ENCODE measurements at places on chromosomes 7 and 10.

GRCh38 chr10:58399410-58399809 lies 14.2 kb downstream of the TFAM start:
- DNase-seq, result peak; percentile 41

GRCh38 chr7:134619627-134620331 lies 26.9 kb upstream of the BPGM start:
- DNase-seq, result peak; percentile 80

DNA sequence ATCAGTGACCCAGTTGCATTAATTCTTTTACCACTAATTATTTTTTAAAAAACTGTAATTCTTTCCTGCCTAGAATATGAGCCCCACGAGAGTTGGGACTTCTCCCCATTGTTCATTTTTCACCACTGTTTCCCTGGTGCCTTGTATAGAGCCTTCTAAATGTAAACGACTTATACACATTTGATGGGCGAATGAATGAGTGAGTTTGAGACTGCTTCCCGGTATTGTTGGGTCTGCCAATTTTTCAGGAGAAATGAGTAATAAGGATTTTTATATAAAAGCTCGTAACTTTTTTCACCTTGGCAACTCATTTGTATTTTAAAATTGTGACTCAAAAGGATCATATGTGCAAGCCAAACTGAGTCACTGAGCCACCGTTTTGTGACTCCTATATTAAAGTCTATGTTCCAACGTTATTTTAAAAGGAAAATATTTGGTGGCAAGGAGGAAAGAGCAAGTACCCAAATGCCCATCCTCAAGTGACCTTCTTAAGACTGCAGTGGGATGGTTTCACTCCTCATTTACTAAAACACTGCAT lies 621.3 kb downstream of the KCNMA1 start:
- no peak for DNase-seq

DNA sequence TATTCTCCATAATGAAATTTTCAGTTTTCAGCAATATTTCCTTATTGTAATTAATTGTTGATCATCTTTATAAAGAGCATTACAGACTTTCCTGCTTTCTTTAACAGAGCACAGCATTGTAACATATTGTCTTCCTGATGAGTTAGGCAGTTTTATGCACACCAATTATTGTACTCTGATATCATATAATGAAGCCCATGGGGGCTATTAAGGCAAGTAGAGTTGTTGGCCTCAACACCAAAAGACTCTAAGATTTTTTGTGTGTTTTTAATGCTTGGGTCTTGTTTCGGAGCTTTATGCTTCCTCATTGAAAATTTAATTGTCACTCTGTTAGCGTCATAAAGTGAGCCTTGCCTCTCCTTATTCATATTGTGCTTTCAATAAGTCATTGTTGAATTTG lies 49.2 kb upstream of the ARID5B start:
- no peak for DNase-seq

- DNase-seq, result peak; percentile 89
These were observed 12.9 kb upstream of the DENND2A start for GRCh38 chr7:140653319-140654108.

DNA sequence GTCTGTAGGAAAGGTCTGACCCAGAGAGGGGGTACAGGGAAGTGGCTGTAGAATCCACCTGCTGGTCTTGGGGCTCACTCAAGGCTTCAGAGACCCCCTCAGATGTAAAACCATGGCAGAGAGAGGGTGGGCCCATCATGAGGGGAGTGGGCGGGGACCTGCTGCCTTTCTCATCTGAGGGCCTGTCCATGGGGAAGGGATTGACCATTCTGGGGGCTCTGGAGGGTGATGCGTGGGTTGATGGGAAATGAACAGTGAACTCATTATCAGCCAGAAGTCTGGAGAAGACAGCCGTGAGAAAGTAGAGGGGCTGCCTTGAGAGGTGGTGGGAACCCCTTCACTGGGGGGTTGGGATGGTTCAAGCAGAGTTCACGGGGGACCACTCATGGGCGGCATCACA lies 66.8 kb downstream of the MINDY4 start:
- DNase-seq, result no peak

DNA sequence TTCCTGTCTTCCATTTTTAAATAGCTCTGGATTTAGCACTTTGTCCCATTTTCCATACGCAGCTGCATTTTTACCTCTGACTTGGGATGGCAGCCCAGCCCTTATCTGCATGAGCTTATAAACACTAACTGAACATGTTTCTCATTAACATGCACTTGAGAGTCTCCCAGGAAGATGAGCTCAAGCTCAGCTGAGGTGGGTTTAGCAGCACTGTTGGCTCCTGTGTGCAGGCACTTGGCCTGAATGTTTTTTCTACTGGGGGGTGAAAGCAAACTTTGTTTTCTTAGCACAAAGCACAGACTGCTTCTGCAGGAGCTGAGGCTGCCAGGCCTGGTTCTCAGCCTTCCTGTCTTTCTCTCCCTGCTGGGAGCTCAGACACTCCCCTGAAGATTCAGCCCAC lies 1093.6 kb upstream of the AUTS2 start:
- no peak for DNase-seq

- no peak for DNase-seq
These were observed 24.5 kb downstream of the CUL1 start for GRCh38 chr7:148723166-148723559.

DNA sequence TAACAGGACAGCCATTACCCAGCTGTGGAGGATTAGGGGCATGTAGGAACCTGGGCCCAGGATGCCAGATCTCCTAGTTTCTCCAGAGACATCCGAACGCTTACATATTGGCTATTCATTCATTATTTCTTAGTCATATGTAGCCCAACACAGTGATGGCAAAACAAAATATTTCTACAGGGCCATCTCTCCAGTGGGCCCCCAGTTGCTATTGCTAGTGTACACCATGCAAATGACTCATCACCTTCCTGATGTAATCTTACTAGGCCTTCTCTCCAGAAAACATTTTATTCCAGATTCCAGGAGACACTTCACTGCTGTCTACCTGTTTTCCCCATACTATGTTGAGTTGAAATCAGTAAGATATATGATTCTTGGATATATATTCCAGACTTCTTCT lies 201.7 kb downstream of the PLXDC2 start:
- no peak for DNase-seq

- no peak for DNase-seq
These were observed 400.9 kb downstream of the SORCS3 start for GRCh38 chr10:105041956-105042355.

DNA sequence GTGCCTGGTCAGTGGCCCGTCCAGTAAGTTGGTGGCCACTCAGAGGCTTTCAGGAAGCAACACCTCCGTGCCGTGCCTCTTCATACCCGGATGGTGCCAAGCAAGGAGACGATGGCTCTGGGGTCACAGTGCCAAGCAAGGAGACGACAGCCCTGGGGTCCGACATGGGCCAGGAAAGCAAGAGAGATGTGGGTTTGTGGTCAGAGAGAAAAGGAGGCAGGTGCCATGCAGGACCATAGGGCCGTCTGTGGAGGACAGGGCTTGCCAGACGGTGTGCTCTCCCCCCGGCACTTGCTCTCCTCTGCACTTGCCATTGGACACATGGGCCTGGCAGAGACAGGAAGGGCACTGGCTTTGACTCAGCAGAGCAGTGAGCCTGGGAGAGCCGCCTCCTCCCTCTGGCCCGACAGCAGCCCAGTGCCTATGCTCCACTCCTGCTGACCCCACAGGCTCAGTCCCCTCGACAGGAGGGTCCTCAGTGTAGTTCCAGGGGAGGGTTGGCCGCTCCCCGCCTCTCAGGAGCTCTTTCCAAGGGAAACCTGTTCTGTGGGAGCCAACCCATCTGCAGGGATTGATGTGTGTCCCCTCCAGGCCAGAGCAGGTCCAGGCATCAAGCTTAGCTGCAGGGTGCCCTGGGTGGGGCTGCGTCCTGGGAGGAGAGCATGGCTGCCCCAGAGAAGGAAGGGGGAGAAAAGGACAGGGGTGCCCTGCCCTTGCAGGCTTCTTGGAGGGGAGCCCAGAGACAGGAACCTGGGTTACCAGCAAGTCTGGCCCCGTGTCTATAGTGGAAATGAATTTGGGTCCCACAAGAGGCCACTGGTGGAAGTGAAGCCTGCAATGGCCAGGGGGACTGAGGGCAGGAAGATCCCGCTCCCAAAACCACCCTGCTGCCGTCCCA lies 7.6 kb upstream of the CALML5 start:
- no peak for DNase-seq

DNA sequence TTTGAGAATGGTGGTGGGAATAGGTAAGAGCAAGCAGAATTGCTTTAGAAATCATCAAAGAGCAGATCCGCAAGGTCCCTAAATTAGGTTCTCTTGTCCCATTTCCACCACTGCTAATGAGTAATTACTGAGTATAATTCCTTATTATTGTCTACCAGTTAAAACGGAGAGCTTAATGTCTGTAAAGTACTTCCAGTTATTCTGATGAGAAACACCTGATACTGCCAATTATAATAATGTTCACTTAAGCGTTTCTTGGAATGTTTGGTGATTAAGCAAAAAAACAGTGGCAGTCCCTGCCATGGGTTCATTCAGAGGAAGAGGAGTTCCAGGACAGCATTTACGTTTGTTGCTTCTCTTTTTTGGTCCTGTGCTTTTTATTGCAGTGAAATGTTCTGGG lies 358.5 kb upstream of the GALNT17 start:
- DNase-seq, result no peak

DNA sequence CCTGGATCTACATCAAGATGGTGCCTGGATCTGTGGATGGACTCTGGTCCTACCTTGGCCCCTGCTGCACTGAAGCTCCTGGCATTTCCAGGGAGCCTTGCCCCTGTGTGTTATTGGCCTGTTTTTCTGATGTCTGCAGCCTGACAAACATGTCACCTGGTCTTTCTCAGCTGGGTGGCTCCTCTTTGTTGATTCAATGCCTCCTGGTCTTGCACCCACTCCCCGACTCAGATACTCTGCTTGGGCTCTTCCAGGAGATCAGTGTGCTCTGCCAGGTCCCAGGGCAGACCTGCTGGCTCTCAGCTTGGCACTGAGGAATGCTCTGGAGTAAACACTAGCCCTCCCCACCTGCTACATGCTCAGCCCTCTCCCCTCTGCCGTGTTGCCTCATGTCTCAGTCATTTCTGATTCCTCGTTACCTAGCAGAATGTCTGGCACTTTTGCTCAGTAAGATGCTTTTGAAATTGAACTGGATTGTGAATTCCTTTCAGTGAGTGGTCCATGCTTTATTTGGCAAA lies 253.3 kb upstream of the BMPER start:
- DNase-seq, result no peak

GRCh38 chr10:43001427-43001795 lies 75.5 kb upstream of the RET start:
- DNase-seq, result no peak

GRCh38 chr10:103626178-103626577 lies 132.7 kb downstream of the NEURL1 start:
- DNase-seq, result no peak

DNA sequence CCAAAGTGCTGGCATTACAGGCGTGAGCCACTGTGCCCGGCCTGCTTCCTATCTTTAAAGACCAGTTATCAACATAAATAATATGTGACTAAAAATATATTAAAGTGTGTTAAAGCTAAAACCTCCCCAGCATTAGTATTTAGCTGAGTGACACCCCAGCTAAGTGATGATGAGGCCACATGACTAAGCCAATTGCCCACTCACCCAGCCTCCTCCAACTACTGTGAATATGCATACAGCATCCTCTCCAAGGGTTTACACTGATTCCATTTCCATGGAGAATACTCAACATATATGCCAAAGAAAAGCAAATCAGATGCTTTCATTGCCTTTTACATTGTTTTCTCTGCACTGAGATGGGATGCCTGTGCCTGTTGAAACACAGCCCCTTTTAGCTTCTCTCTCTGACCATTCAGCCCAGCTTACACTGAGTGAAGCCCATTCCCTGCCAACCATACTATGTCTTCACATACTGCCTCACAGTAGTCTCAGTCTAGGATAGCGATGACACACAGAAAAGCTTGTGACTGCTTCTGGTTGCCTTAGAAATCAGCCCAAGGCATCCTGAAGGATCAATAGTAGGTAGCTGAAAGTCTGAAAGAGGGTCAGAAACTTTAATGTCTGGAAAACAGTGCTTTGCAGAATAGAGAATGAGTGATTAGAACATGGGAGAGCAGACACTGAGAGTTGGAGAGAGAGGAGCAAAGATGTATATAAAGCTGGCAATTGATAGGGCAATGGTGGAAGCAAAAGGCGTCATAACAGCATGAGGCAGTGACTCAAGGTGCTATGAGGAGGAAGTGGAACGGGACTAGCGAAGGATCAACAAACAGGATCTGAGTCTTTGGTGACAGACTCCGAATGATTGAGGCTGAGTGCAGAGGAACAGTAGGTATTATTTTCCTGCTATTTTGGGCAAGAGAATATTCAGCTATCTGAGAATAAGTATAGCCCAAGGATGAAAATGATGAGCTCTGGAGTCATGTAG lies 19.8 kb upstream of the ATE1 start:
- DNase-seq, result no peak

GRCh38 chr10:62860946-62861345 lies 44.8 kb upstream of the EGR2 start:
- no peak for DNase-seq

DNA sequence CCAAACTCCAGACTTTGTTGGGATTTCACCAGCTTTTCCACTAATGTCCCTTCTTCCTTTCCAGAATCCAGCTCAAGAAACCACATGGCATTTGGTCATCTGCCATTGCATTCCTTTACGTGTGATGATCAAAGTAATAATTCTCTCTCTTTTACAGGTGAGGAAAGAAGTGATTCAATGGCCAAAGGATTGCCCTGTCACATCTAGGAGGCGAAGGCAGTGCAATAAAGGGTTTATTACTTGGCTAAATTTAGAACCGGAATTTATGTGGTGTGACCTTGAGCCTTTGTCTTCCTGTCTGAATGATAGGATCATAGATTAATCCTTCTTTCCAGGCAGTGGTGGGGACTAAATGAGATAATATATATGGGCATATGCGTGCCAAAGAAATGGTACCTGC lies 58.3 kb upstream of the COBL start:
- DNase-seq, result no peak

GRCh38 chr7:30396389-30396788 lies 82.2 kb downstream of the NOD1 start:
- DNase-seq, result no peak

DNA sequence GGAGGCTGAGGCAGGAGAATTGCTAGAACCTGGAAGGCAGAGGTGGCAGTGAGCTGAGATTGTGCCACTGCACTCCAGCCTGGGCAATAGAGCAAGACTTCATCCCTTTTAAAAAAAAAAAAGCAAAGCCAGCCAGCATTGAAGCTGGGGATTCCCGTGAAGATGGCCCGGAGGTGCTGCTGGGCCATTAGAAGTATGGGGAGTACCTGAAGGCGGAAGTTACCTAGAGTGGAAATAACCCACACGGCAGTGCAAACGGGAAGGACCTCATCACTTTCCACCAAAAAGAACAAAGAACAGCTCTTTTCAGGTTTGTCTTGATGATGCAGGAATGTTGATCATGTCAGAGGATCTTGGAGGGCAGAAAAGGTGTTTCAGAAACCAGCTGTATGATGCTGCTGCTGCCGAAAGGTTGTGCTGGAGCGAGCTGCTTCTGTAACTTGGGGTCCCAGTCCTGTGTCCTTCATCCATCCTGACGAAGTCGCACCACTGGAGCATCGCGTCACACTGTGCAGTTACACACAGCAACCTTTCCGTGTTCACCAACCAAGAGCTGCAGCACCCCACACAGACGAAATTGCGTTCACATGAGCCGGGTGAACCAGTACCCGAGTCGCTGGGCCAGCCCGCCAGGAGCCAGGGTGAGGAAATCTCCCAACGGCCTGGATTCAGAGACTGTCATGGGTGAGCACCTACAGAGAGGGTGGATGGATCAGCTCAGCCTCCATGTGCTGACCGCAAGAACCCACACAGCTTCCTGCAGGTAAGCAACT lies 8.2 kb downstream of the ZFAND2A start:
- DNase-seq, result no peak
